ENCODE measurements at places on chromosomes 2 and 18. TPM values are rescaled to one million over a fixed set of nuclear protein-coding genes. Genes with fewer than 3 reads are reported as not detected.

Gene ACVR1C
- 0.07 TPM for total RNA-seq

DNA sequence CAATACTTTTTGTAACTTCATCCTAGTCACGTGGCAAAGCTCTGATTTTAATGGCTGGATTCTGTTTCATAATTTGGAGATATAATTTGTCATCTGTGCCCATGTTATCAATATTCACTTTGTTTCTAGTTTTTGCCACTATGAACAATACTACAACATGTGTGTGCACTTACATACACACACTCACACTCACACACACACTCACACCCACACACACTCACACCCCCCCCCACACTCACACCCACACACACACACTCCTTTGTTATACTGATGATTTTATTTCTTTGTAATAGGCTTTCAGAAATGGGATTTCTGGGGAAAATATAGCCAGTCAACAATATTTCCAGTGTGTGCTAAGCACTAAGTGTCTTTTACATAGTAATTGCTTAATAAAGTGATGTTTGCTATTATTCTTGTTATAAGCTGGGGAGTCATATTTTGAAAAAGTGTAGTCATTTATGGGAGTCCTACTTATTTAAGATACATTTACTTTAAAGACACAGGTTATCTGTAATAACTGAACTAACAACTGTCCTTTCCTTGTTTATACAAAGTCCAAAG, 22.8 kb upstream of the ROCK2 start:
- DNase-seq = no peak

Gene ADCYAP1
- total RNA-seq = not detected

DNA sequence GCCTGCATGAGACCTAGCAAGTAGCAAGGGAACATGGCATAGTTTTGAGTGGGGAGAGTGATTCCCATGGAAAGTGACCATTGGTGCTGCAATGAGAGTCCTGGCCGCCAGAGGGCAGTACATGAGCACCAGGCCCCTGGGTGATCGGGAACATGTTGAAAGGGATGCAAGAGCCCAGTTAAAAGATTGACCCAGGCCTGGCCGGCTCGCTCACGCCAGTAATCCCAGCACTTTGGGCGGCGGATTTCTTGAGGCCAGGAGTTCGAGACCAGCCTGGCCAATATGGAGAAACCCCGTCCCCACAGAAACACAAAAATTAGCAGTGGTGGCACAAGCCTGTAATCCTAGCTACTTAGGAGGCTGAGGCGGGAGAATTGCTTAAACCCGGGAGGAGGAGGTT, 22.2 kb downstream of the FAP start:
- no peak for DNase-seq

DNA sequence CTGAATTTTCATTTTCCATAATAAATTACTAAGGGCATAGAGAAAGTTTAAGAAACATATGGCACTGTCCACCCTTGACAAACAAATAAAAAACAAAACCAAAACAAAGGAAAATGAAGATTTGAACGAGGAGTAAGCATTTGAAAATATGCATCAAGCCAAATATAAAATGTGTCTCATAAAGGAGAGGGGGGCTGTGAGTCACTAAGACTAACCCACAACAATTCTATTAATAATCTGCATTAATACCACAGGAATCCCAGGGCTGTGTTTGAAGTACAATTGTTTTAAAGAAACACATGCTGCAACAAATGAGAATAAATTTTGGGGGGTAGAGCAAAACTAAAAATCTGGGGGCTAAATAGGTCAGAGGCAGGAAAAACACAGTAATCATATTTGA, 53.8 kb upstream of the STK17B start:
- DNase-seq = no peak

DNA sequence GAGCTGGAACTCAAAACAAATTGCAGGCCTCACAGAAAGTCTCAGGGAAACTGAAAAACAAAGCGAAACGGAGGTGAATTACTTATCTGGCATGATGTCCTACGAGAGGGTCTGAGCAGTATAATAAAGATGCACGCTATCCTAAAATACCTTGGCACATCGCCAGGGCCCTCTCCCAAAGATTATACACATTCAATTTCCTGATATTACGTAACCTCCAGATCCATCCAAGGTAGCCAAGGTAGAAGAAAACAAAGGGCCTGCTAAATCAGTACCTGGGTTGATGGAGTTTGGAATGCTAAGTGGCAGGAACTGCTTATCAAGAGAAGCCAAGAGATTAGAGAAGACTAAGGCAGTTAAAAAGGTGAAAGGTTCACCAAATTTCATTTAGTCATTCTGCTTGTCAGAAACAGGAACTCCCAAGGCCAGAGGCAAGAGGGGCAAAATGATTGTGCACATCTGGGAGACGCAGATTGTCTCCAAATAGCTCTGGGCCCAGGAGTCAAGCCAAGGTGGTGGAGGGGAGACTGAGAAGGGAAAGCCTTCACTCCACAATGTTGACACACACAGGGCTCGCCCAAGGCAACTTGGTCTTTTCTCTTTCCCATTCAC, 236.8 kb upstream of the ATP5MC3 start:
- DNase-seq = no peak

Gene CXCR4
- 0.17 TPM for total RNA-seq

GRCh38 chr2:186716899-186717298, 23.0 kb downstream of the FAM171B start:
- DNase-seq = no peak

All from epithelial cell of proximal tubule (primary cell).